Activated T-cell treated with anti-CD3 and anti-CD28 coated beads, Interleukin-2, amount 50 U/mL, for 72 hours (primary cell): ENCODE measurements at places on chromosomes 2 and 18.

DNA sequence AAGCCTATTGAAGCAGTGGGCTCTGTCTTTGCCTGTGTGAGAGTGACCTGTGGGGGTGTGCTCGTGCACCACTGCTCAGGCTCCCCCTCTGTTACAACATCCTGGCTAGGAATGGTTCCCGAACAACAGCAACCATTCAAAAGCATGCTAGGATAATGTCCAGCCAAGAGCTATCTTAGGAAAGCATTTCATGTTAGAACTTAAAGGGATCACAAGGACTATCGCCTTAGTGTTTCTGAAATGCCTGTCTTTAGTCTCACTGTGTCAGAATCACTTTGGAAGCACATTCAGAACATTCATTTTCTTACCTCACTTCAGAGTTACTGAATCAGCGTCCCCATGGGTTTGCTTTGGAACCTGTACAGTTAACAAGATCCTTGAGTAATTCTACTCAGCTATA, 134.9 kb upstream of the DSEL start:
- DNase-seq = no peak

- no peak for DNase-seq
Observed at GRCh38 chr2:212156088-212156487, 382.5 kb downstream of the ERBB4 start.

DNA sequence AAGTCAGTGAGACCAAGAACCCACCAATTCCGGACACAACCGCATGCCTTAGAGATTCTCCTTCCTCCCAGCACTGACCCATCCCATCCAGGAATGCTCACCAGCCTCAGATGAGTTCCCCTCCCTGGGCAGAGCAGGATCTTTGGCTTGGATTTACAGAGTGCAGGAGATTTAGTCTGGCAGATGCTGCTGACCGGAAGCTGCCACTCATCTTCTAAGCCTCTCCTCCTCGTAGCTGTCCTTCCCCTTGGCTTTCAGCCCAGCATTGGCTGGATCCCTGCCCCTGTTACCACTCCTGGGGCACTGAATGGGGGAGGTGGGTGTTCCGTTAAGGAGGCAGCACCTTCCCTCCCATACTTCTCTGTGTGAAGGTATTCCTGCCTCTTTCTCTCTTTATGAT, 53.2 kb downstream of the VWA3B start:
- no peak for DNase-seq

- no peak for DNase-seq
Observed at GRCh38 chr2:130849896-130850787, 13.4 kb downstream of the ARHGEF4 start.

- DNase-seq = no peak
Observed at GRCh38 chr2:169118060-169118459, 48.7 kb downstream of the DHRS9 start.

- no peak for DNase-seq
Observed at GRCh38 chr2:69985688-69986087, 24.3 kb upstream of the ASPRV1 start.

- no peak for DNase-seq
Observed at GRCh38 chr2:151336863-151337371, 20.5 kb upstream of the TNFAIP6 start.

DNA sequence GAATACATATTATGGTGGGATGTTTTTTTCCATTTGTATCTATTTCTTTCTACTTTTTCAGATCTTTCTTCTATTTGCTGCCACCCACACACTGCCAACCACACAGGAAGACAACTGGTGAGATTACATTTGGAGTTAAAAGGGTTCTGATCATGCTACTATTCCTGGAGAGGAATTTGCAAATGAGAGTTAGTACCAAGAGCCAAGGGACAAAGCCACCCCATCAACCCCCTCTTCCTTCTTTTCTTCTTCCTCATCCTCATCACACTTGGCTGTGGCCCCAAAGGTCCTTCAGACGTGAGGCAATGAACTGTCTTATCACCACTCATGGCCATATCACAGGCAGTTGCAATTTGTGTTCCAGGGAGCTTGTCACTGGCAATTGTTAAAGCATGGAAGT, 215.6 kb upstream of the SLC14A2 start:
- DNase-seq = no peak

DNA sequence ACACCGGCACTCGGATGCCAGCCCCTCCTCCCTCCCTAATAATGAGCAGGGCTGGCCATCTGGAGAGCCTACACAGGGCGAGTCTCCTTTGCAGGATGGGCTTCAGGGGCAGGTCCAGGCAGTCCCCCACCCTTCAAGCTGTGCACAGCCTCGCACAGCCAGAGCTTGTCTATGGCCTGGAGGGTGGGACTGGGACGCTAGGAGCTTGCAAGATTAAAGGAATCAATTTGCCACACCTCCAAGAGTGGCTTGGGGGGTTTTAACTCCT, 43.9 kb upstream of the OTOF start:
- no peak for DNase-seq

- DNase-seq = no peak
Observed at GRCh38 chr2:54206596-54206995, 49.4 kb downstream of the TSPYL6 start.

DNA sequence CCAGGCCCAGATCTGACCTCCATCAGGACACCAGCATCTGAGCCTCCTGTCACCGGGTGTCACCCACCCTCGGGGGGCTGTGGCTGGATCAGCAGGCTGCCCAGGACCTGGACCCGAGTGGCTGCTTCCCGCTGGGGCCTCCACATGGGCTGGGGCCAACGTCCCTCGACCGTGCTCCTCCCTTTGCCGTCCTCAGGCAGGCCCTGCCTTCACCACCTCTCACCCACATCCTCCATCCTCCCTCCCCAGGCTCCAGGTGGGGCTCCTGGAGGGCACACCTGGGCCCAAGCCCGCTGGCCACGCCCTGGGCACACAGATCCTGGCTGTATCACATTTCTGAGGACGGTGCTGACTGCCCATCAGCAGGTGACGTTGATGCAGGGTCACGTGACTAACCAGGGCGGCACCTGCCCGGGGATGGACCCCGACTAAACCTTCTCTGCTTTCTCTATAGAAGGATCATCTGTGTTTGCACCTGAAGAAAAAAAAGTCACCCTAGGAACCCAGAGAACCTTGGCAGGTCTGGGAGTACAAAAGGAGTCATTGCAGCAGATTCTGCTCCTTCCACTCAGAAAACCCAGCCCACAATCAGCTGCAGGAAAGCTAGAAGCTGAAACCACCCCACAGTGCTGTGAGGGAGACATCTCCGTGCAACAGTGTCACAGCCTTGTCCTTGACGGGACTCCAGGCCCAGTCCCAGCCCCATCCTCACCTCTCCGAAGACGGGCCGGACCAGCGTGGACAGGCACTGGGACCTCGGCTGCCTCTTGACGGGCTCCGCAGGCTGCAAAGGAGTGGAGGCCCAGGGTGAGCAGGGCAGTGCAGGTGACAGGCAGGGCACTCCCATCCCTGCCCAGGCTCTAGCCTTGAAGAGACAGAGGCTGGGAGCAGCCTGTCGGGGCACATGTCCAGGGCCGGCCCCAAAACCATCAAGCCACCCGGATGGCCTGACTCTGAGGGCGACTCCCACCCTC, 11.2 kb downstream of the STK25 start:
- no peak for DNase-seq

GRCh38 chr18:57859314-57859713, 56.2 kb upstream of the ATP8B1 start:
- DNase-seq = no peak

- DNase-seq = no peak
Observed at GRCh38 chr18:62897153-62897552, 181.8 kb downstream of the PHLPP1 start.

DNA sequence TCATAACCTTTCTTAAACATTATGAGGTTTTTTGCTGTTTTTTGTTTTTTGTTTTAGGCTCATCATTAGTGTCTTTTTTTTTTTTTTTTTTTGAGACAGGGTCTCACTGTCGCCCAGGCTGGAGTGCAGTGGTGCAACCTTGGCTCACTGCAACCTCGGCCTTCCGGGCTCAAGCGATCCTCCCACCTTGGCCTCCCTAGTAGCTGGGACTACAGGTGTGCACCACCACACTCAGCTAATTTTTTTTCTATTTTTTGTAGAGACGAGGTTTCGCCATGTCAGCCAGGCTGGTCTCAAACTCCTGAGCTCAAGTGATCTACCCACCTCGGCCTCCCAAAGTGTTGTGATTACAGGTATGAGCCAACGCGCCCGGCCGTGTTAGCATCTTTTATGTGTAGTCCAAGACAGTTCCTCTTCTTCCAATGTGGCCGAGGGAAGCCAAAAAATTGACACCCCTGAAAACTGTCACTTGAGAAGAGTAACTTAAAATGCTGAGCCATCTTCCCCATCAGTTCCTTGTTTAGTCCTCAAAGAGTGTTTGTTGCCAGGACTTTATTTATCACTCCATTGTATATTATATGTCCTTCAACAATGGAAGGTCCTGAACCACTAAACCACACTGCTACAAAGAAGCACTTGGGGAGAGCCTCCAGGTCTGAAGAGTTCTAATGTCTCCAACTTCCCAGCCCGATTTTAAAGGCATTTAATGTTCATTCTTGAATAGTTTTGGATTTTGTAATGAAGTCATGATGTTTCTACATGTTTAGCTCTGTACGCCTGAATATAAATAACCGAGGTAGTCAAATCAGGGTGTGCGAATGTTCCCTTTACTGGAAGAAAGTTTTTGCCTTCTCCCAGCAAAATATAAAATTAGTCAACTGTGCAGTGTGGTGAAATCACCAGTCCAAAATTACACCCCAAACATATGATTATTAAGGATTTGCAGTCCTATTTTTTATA, 26.4 kb downstream of the ZNF516 start:
- no peak for DNase-seq

DNA sequence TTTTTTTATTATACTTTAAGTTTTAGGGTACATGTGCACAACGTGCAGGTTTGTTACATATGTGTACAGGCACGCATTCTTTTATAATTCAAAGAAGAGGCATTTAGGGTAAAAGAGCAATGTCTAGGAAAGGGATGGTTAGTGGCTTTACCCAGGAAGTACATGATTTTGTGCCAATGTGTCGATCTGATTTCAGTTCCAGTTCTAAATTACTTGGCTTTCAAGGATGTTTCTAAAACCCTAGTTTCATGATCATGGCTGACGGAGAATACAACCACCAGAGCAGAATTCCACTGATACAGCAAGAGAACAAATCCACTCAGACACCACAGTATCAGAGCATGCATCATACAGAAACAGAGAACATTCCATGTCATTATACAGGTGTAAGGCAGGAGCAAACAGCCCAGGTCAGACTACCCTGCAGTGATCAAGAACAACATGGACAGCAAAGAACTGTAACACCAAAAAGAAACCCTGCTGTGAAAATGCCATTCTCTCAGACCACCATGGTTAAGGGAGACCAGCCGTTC, 116.7 kb upstream of the STK17B start:
- no peak for DNase-seq

- no peak for DNase-seq
Observed at GRCh38 chr18:41464278-41464677, 490.8 kb upstream of the PIK3C3 start.

GRCh38 chr2:169259402-169259801, 102.9 kb downstream of the LRP2 start:
- no peak for DNase-seq

- no peak for DNase-seq
Observed at GRCh38 chr2:1740716-1741589, 3.4 kb downstream of the PXDN start.

DNA sequence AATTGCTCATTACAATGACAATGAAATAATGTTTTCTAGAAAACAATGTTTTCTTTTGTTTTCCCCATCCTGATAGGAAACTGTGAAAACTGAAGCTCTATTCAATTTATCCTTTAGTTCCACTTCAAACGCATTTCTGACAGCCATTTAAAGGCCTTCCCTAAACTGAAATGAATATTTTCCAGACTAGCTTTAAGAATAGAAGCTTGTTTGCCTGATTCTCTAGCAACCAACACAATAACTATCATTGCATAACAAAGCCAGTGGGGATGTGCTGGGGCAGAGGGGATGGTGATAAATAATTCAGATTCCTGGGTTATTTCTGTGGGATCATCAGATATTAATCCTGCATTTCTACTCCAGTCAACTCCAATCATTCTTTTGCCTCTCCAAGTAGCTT, 427.1 kb downstream of the RND3 start:
- DNase-seq = no peak

DNA sequence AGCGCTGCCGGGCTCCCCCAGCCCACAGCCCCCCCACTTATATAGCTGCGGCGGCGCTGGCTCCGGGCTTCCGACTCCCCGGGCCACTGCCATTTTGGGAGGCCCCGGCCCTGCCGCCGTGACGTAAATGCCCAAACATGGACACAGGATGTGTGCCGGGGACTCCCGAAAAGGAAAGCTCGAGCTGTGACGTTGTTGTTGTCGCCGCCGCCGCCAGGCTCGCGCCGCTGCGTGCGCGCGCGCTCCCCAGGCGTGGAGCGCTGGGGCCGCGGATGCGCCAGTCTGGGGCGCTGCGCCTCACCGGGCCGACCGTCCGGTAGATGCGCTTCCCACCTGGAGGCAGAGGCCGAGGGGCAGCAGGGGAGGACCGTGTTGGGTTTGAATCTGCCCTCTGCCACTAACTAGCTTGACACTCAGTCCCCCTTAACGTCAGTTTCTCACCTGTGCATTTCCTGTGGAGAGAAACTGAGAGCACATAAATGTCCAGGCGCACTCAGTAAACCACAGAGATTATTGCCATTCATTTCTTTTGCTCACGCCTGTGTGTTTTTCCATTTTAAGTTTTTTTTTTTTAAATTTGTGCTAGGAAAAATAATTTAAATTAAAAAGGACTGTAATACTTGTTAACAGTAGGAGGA, at the start of gene EGR4:
Gene EGR4 (minus strand): TSS at position 15 of the 638 bp plus-strand sequence. CDS start 231 bp downstream, outside the sequence.
- peak; percentile 93 for DNase-seq

DNA sequence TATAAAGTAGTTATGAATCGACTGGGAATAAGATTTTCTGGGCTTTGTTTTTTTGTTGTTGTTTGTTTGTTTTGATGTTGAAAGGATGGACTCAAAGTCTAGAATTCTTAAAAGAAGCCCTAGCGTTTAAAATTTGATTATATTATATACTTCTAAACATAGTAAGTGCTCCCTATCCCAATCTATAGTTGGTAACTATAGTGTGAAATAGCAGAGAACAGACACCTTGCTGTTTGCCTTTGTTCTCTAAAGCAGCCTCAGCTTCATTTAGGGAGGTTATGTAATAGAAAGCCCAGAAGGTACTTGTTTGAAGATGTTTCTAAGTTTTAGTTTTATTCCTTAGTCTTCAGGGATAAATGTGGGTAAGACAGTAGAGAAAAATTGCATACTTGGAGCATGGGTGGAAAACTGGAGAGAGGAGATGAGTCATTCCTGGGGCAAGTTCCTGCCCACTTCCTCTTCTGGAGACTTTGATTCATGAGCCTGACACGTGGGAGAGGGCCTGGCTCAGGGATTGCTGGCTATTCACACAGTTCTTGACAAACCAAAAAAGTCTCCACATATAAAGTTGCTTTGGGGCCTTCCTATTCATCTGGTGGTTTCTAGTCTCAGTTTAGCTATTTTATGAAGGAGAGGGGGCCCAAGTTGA, 131.9 kb downstream of the MYO1B start:
- DNase-seq = peak; percentile 7
